CD4-positive, alpha-beta T cell treated with Interleukin-15 for 4 hours (primary cell): ENCODE measurements at places on chromosomes 3 and 15.

DNA sequence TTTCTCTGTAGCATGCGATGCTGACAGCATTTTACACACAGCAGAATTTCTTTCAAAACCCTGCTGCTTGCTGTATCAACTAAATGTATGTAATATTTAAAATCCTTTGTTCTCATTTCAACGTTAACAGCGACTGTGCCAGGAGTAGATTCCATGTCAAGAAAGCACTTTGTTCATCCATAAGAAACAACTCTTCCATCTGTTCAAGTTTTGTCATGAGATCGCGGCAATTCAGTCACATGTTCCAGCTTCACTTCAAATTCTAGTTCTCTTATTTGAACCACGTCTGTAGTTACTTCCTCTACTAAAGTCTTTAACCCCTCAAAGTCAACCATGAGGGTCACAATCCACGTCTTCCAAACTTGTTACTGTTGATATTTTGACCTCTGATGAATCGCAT is 50.6 kb downstream of the SMARCC1 start:
- DNase-seq = no peak

- no peak for DNase-seq
Observed at GRCh38 chr3:130084436-130084980, 2.9 kb downstream of the ALG1L2 start.

DNA sequence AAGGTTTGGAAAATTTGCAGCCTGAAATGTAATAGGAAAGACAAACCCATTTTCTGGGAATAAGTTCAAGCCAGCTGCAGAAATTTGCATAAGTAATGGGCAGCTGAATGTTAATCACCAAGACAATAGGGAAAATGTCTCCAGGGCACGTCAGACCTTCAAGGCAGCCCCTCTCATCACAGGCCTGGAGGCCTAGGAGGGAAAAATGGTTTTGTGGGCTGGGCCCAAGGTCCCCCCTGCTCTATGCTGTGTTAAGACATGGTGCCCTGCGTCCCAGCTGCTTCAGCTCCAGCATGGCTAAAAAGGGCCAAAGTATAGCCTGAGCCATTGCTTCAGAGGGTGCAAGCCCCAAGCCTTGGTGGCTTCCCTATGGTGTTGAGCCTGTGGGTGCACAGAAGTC is 164.7 kb upstream of the TSPAN3 start:
- DNase-seq = no peak

DNA sequence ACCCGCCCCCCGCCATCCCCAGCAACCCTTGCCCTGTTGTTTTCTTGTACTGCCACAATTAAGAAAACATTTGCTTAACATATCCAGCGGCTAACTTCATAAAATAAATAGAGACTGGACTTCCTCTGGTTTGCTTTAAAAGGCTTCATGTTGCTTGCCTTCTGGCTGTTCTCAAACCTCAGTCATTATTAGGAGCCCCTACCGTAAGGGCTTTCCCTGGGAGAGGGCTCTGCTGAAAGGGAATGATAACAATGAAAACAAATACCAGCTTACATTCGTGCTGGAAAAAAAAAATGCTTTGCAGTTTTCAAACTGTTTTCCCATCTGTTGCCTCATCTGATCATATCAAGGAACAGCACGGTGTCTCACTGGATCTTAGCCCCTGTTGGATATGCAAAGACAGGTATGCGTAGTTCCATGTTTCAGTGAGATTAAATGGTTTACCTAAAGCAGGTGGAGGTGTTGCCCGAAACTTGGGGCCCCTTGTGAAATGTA is 77.2 kb upstream of the VGLL4 start:
- DNase-seq = no peak
